Frontal cortex (tissue), 4 donors: ENCODE measurements at places on chromosomes 7 and 10.
A peak's percentile ranks its signal among the peaks of the same experiment; 100 is the strongest.

DNA sequence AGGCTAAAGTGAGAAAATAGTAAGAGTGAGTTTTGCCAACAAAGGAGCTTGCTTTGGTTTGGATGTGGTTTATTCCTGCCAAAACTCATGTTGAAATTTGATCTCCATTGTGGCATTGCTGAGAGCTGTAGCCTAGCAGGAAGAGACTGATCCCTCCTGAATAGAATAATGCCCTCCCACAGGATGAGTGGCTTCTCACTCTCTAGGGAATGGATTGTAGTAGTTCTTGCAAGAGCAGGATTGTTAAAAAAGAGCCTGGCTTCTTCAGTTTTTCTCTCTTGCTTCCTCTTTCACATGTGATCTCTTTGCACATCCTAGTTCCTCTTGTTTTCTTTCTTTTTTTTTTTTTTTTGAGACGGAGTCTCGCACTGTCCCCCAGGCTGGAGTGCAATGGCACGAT, 34.4 kb downstream of the ASAH2 start:
- DNase-seq = no peak

GRCh38 chr10:70544431-70545340, 57.9 kb downstream of the PRF1 start:
- no peak for DNase-seq

- no peak for DNase-seq
Measured at GRCh38 chr10:103562383-103562782, 68.9 kb downstream of the NEURL1 start.

- no peak for DNase-seq
Measured at GRCh38 chr7:132515181-132515580, 61.1 kb downstream of the PLXNA4 start.

GRCh38 chr7:132760866-132761265, 184.6 kb upstream of the PLXNA4 start:
- no peak for DNase-seq

GRCh38 chr7:121081327-121081936, 92.9 kb downstream of the CPED1 start:
- no peak for DNase-seq

GRCh38 chr10:132163278-132163765, 23.4 kb upstream of the DPYSL4 start:
- DNase-seq = peak; percentile 60

GRCh38 chr7:20219446-20220292, 2.5 kb upstream of the MACC1 start:
- no peak for DNase-seq

DNA sequence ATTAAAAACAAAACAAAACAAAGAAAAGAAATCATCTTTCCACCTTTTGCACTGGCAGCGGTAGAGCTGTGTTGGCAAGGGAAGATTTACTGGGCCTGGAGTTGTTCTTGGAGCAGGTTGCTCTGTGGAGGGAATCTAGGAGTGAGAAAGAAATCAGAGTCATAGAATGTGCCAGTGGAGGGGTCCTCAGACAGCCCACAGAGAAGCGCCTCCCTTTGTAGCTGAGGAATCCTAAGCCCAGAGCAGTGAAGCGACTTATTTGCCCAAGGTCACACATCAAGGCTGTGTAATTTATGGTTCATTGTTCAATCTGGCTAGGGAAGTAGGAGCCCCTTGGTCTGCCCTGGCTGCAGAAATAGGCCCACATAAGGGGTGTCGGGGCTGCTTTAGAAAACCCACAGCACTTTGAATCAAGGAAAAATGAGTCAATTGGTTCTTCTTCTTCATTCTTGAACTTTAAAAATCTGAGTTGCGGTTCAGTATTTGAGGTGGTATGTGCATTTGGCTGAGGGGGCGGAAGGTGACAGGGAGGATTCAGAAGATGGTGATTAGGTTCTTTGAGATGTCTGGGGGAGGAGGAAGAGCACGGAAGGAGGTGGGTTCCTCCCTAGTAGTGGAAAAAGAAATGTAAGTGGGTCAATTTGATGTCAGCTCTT, 253.7 kb downstream of the PTEN start:
- DNase-seq = no peak
